Epithelial cell of prostate (primary cell): ENCODE measurements at places on chromosomes 6 and 20.

DNA sequence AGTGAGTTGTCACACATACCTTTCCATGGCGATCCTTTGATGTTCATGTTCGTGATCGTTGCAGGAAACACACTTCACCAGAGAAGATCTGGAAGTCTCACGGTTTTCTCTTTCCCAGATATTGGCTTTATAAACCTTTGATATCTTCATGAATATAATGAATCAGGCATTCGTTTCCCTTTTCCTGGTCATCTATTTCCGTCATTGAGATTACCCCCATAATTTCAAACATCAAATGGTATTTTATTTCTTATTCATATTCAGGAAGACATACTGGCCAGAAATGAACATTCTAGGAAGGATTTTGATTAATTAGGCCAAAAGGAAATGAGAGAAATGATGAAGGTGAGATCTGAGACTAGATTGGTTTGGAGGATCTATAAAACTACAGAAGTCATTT is at the start of gene PRL:
PRL (minus strand) TSS at position 101 of the 400 bp plus-strand sequence; CDS start at position 47, 54 bp downstream.
- no peak for DNase-seq

DNA sequence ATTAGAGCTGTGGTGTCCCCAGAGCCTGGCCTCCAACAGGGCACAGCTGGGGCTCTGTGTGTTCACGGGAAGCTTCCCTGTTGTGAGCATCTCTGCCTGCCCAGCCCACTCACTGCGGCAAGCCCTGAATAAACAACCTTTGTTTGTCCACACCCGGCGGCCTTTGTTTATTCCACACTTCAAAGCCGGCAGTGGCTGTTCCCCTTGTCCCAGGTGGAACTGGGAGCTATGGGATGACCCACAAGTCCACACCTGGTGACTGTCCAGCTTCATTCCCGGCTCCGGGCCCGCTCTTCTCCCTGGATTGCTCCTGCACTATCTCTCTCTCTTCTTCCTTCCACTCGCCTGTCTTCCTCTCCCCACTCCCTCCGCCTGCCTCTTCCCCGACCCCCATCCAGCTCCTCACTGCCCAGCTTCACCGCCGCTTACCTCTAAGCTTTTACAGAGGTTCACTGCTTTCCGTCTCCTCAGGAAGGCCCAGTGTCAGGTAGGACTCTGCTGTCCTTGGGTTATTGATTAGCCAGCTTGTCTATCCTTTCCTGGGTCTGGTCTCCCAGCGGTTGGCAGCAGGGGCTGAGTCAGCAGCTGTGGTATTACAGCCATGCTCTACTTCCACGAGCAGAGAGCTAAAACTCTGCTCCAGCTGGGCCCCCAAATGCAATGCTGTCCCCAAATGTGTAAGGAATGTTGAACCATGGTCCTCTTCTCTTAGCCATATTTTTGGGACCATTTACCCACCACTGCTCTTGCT is 17.8 kb downstream of the DACT2 start:
- no peak for DNase-seq

- DNase-seq: no peak
These were observed 46.0 kb downstream of the TFEB start for GRCh38 chr6:41689171-41690008.

DNA sequence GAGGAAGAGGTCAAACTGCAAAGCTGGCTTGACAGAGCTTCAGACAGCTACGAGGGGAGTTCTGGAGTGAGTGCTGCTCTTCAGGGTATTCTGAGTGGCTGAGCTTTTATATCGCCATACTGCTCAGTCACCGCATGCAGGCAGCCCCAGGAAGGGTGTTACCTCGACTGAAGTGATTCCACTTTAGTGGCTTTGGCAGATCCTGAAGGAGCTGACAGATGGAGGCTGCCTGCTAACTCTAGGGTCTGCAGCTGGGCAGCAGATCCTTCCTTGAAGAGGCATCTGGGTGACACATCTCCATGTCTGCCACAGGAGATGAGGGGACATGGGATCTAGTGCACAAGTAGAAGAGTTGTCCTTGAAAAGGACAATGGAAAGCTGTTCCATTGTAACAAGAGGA is 3.7 kb upstream of the DEK start:
- no peak for DNase-seq

DNA sequence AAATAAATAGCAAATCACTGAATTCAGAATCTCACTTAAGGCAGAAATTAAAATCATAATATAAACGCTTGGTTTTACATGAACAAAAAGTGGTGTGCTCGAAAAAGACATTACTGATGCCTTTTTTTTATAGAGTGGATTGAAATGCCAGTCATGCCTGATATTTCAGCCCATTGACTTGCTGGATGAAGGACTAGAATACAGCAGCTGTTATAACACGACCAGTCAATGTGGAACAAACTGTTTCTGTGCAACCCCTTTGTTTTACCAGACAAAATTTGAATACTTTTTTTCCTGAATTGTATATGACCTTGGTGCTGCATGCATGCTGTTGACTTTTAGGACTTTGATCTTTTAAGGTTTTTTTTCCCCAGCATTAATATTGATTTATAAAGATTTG is 150.0 kb downstream of the QKI start:
- no peak for DNase-seq

GRCh38 chr6:101392586-101393230 is 800 bp upstream of the GRIK2 start:
- DNase-seq: no peak

DNA sequence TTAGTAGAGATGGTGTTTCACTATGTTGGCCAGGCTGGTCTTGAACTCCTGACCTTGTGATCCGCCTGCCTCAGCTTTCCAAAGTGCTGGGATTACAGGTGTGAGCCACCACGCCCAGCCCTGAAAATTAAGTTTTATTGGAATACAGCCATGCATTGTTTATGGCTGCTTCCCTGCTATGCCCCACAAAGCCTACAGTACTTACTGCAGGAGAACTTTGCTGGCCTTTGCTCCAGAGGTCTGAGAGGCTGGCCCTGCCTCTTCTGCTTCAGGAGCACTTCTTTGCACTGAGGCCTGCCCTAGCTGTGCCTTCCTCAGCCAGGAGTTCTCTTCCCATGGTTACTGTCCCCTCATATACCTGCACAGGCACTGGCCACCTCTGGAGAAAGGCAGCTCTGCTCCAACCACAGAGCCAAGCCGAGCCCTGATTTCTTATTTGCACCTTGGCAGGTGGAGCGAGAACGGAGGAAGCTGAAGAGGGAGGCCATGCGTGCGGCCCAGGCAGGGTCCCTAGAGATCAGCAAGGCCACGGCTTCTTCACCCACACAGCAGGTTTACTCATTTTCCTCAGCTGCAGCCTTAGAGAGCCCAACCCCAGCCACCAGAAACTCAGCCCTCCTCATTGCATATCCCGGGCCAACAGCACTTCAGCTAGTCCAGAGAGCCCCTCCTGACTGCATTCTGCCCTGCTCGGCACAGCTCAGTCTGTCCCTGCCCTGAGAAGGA is 20.8 kb downstream of the C20orf173 start:
- no peak for DNase-seq

DNA sequence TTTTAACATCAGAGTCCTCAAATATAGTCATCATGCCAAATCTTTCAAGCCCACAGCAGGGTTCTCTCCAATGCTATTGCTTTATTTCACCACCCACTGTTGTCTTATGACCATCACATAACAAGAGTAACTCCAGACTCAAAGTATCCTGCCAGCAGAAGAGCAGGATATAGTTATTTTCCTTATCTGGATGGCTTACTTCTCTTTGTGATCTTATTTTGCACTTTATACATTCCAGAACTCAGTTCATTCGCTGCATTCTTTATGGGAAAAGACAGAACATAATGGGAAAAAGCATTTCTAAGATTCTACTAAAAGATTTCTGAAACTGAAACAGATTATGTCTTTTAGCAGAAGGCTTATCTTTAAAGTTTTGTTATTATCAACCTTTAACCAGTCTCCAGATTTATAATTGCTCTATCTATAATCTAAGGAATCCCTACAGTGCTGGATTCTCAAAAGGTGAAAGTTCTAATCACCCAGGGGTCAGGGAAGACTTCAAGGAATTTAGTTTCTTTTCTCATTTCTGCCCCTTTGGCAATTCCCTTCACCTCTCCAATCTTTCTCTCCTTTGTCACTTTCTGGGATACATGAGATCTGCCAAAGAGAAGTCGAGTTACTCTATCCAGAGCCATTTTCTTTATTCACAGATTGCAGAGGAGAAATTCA is 190.4 kb downstream of the TPBG start:
- no peak for DNase-seq

DNA sequence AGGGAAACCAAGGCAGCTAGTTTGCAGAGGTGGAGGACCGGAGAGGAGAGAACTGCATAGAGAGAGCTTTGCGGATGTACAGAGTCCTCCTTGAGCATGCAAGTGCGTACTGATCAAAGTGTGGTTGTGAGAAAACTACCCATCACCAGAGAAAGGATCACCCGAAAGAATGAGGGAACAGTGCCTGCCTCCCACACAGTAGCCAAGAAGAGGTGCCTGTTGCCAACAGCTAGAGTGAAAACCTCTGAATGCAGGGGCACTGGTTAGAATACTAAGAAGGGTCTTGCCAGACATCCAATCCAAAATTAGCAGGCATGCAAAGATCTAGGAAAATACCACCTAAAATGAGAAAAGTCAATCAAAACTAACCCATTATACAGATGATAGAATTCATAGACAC is 166.6 kb upstream of the AKAP12 start:
- DNase-seq: no peak

DNA sequence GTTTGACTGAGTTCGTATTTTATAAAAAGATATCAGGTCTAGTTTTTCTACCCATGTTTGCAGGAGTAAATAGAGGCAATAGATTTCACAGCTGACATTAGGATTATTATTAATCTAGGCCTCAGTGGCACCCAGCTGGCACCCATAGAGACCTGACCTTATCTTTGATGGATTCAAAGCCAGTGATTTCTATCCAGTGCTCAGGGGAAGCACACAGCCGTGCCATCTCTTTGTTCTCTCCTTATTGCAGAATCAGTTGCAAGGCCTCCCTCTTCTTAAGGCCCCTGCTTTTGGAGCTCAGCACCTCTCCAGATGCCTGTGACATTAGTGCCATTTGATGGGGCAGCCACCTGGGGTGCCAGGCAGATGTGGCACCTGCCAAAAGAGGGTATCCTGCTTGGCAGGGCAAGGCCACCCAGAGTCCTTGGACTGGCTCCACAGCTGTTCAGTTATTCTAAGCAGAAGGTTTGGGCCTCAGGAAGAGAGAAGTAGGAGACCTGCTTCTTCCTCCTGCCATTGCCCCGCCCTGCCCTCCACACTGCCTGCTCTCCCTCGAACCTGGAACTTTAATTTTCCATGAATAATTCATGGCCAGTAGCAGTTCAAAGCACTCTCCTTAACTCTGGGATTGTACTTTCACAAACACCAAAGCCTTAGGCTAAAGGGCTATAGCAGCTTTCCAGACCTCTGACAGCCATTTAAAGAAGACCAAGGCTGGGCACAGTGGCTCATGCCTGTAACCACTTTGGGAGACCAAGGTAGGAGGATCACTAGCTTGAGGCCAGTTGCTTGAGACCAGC is 206.3 kb downstream of the ZDHHC14 start:
- DNase-seq: no peak
